ENCODE measurements at places on chromosomes 5 and 9.

- peak; percentile 68 for DNase-seq
Observed at GRCh38 chr9:86434039-86434726, 80.0 kb upstream of the TUT7 start.

- no peak for DNase-seq
Observed at GRCh38 chr9:91415290-91415689, 8.3 kb downstream of the NFIL3 start.

DNA sequence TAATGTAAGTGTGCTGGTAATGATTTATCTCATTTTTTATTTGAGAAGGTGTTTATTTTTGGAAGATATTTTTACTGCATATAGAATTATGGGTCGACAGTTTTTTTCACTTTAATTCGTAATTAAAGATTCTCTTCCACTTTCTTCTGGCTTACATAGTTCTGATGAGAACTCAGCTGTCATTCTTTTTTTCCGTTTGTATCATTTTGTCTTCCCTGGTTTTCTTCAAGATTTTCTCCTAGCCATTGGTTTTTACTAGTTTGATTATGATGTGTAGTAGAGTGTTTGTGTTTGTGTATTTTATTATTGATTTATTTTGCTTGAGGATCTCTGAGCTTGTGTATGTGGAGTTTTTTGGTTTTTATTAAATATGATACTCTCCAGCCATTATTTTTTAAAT lies 21.7 kb downstream of the SLF1 start:
- no peak for DNase-seq

DNA sequence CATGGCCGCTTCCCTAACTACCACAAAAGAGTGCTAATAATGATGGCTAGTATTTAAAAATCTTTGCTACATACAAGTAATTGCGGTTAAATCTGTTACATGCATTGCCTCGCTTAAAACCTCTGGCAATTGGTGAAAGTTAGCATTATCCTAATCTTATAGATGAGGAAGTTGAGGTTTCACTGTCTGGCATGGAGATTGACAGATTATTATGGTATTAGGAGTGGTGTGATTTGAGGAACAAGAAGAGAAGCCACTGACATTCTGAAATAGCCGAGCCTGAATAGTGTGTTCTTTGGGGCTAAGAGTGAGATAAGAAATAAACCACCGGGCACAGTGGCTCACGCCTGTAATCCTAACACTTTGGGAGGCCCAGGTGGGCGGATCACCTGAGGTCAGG lies 45.3 kb upstream of the DPYSL3 start:
- no peak for DNase-seq

DNA sequence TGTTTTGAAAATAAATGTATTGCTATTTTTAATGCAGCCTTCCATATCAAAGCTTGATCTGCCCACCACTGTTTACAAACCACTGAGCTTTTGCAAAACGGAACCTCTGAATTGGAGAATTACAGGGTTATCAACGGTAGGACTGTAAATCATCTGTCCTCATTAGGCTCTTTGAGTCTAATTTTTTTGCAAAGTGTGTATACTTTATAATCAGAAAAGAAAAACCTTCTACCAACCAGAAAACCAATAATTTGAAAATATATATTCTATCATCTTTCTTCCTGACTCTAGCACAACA lies 6.8 kb upstream of the SLC2A8 start:
- DNase-seq = no peak

GRCh38 chr5:158559066-158559465 lies 540.6 kb downstream of the EBF1 start:
- DNase-seq = no peak
